ENCODE measurements at places on chromosomes 11 and 22.

DNA sequence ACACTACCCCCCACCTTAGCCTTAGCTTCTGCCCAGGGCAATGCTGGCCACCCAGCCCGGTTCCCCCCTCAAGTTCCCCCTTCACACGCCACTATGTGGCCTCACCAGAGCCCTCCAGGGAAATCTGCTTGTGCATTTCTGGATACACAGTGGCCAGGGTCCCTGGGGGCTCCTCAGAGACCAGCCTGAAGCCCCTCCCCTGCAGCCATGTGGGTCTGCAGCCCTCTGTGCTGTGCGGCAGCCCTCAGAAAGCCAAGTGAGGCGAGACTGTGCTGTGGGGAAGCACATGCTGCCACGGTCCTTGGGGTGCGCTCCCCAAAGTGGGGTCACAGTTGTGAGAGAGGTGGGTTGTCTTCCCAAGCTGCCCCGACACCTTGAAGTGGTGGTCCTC lies 2.1 kb upstream of the PLXNB2 start:
- DNase-seq = no peak

- no peak for DNase-seq
Observed at GRCh38 chr22:47130883-47131631, 368.6 kb downstream of the TBC1D22A start.

- no peak for DNase-seq
Observed at GRCh38 chr22:26565889-26566288, 24.0 kb downstream of the TPST2 start.

- no peak for DNase-seq
Observed at GRCh38 chr22:31691408-31691807, 29.4 kb upstream of the PISD start.

DNA sequence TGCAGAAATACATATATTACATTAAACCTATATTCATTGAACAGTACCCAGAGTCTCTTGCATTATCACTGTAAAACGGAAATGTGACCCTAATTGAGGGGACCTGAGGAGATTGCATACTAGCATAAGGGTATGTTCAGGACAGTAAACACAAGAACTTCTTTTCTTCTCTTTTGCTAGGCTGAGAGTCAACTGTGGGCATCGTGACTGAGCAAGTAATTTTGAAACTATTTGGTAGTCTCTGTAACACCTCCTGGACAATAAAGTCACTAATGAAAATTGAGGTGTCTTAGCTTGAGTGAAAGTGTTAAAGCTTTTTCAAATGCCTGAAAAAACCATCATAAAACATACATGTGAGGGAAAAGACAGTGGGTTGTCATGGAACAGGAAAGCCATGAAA lies 90.9 kb downstream of the PDHX start:
- DNase-seq = no peak

GRCh38 chr22:48351376-48352085 lies 1476.1 kb downstream of the BRD1 start:
- no peak for DNase-seq

DNA sequence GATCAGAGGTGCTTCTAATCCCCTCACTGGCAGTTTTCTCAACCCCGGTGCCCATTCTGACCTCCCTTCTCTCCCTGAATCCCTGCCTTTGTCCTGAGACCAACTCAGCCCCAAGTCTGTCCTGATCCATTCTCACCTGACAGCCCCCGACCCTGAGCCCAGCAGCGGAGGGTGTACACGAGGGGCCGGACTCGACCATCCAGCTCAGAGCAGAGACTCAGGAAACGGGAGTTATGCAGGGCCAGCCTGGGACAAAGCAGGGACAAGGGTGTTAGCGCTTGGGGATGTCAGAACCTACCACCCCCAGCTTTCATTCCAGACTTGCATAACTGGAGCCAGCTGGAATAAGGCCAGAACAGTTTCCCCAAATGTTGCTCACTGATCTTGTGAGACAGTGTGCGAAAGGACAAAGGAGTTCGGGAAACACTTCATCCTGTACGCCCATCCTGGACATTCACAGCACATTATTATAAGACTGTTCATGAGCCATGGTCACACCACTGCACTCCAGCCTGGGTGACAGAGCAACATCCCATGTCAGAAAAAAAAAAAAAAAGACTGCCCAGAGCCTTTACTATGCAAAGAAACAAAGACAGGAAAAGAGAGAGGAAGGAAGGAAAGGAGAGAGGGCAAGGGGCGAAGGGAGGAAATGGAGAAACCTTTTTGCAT lies 3.5 kb upstream of the EEF1G start:
- no peak for DNase-seq

- no peak for DNase-seq
Observed at GRCh38 chr11:113615098-113615497, 91.0 kb downstream of the TMPRSS5 start.

- no peak for DNase-seq
Observed at GRCh38 chr11:98059488-98059887, 961.3 kb upstream of the CNTN5 start.

DNA sequence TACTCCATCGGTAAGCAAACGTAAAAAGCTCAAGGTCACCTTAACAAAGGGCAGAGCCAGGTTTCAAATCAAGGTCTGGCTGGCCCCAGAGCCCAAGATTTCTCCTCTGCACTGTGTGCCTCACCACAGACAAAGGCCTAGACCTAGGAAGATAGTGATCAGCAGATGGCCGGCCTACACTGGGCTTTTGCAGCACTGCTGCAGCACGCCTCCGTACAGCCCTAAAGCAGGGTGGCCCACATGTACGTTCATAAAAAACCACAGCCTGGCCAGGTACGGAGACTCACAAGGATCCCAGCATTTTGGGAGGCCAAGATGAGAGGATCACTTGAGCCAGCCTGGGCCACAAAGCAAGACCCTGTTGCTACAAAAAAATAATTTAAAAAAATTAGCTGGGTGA lies 106.3 kb upstream of the PITPNB start:
- DNase-seq = no peak

- DNase-seq = no peak
Observed at GRCh38 chr11:17864478-17864941, 129.9 kb downstream of the KCNC1 start.

DNA sequence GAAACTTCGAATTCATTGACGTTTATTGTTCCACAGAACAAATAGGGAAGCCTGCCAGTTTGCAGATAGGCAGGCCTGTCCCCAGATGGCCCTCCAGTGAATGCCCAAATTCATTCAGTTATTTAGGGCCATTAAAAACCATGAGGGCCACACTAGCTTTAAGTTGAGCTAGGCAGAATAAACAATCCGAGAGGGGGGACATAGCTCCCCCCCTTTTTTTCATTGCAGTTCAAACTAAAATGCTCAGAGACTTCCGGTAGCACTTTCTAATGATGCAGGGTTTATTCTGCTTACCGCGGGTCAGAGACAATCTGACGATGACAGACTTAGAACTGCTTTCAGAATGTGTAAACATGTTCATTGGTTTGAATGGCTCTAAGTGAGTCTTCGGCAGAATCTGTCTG lies 72.0 kb downstream of the ZBTB16 start:
- DNase-seq = no peak

- DNase-seq = no peak
Observed at GRCh38 chr11:40340911-40341310, 1118.5 kb downstream of the LRRC4C start.

GRCh38 chr11:76636826-76637460 lies 33.6 kb downstream of the LRRC32 start:
- no peak for DNase-seq

GRCh38 chr22:28048529-28048928 lies 129.5 kb upstream of the PITPNB start:
- no peak for DNase-seq

- DNase-seq = no peak
Observed at GRCh38 chr11:104161751-104162450, 2.0 kb downstream of the PDGFD start.

GRCh38 chr11:83778596-83778995 lies 492.4 kb upstream of the CCDC90B start:
- no peak for DNase-seq

DNA sequence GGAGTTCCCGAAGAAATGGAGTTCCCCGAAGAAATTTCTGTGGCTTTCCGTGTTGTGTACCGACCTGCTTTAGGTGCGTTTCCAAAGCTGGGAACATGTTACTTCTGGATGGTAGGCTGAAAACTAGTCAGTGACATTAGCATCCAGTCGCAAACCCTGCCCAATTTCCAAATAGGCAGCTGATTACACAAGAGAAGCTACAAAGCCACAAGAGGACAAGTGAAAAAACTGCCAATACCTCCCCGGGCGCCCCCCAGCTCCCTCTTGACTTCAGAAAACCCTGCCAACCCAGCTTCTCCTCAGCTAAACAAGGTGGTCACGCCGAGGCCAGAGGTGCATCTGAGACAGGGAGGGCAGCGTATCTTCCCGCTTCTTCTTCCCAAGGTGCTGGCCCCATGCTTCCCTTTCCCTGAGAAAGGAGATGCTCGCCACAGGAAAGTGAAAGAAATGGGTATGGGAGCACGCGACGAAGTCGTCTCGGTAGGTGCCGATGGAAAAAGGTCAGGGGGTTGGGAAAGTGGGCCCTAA lies 551 bp downstream of the AGBL2 start:
- DNase-seq = no peak

GRCh38 chr22:47376322-47376700 lies 613.9 kb downstream of the TBC1D22A start:
- DNase-seq = no peak

DNA sequence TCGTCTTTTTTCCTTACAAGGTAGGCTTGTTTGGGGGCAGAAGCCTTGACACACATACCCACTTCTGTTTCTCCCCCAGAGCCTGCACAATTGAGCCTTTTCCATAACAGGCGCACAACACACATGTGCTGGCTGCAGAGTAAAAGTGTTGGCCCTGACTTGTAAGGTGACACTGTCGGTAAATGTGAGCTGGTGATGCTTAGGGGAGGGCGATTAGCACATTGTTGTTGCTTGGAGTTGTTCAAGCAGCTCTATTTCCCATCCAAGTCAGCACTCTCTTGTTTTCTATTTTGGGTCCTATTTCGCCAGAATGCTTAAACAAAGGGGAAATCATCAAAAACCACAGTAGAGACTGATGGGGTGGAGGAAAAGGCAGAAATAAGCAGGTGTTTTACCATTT lies 51.9 kb upstream of the PTPRJ start:
- no peak for DNase-seq

- DNase-seq = no peak
Observed at GRCh38 chr11:62067741-62068140, 56.1 kb upstream of the INCENP start.

DNA sequence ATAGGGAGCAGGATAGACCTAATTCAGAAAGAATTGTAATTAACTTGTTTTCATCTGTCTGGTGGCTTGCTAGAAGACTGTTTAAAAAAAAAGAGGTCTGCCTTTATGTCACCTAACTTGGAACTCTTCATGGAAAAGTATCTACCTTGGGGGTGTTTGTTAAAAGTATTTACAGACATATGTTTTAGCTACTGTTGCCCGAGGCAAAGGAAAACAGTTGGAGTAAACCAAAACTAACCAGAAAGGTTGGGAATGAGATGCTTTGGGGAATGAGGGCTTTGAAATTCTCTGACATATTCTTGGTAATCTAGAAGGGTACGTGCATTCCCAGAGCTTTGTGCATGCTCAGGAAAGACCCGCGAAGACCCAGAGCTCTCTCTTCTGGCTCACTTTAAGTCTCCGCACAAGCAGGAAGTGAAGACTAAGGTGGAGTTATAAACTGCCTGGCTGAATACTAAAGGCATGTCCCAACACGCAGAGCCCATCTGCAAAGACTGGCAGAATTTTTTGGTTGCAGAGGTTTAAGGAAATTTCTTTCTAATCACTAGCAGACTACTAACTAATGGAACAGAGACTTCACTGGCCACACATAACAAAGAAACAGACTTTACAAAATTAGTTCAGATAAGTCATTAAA lies 33.2 kb downstream of the HIKESHI start:
- DNase-seq = no peak

DNA sequence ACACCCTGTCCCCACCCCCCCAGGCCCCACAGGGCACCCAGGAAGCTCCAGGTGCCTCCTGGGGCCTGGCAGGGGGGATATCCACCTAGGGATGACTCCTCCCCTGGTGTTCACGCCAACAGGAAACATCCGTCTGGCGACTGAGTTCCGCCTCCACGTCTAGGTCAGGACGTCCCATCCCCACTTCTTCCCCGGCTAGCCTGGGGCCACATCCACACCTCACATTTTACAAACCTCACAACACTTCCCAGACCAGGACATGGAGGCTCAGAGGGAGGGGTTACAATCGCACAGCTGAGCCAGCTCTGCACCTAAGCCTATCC lies 21.0 kb downstream of the MAFF start:
- no peak for DNase-seq

DNA sequence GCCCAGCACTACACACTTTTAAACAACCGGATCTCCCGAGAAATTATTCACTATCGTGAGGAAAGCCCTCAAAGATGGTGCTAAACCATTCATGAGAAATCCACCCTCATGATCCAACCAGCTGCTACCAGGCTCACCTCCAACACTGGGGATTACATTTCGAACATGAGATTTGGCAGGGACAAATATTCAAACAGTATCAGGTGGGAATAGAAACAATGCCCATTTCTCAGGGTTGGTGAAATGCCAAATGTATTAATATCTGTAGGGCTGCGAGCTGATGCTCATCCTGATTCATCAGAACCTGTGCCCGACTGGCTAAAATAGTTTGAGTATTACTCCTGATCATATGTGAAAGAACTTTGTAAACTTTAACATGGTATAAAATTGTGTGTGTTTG lies 15.8 kb upstream of the PTPRJ start:
- DNase-seq = no peak

GRCh38 chr11:35377262-35377661 lies 42.1 kb downstream of the SLC1A2 start:
- no peak for DNase-seq

DNA sequence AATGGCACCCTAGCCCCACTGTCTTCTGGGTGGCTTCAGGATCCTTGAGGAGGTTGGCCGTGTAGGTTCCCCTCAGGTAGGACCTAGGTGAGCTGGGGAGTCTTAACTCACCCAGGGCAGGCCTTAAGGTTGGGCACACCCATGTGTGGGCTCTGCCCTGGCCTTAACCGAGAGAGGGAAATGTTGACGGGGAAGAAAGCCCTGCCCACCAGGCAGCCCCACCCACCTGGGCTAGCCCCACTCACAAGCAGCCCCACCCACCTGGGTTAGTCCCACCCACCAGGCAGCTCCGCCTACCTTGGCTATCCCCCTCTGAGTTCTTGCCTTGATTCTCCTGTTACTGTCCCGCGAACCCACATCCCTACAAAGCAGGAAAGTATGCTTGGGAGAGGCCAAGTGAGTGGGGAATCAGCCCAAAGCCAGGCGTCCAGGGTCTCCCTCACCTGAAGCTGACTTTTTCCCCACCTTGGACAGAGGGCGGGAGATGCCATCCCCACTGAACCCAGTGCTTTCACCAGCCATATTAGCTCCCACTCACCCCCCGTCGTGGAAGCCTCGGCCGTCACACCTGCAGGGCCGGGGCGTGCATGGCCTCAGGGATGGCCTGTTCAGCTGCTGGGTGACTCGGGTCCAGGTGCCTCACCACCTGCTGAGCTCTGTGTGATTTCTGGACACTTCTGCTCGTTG lies at the start of gene MYEOV:
TSS of gene MYEOV (plus strand) at position 337 of the 687 bp plus-strand sequence. CDS start 1,200 bp downstream, outside the sequence.
- no peak for DNase-seq
